Calu3 (cell line): ENCODE measurements at places on chromosomes 6 and 20.

DNA sequence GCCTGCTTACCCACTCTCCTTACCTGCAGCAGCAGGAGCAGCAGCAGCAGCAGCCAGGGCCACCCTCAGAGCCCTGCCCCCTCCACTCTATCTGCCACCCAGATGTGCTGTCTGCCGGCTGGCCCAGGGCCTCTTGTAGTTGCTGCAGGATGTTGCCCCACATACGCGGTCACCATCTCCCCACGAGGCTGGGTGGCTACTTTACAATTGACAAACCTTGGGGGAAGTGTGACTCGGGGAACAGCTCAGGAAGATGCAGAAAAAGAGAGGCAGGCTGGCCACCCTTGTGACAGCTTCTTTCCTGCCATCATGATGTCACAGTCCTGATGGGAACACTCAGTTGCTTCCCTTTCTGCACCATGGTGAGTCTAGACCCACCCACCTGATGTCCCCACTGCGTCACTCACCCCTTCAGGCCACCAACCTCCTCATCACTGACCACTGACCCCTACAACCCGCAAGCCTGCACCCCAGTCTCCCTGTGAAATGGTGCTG, 14.5 kb downstream of the TREM1 start:
- DNase-seq = no peak

DNA sequence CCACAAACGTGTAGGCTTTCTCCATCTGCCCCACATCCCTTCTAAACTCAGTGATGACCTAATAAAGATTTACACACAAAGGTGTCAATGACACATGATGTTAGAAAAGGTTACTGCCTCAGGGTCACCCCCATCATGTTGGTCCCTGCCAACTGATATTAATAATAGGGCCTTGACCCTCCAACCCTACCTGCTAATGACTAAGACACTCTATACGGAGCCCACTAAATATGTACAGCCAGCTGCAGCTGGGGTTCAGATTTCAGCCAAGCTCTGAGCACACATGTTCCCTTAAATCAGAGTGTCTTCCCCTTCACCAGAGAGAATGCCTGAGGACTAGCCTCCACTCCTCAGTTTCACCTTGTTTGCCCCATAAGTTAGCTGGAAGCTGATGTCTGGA, 67.4 kb upstream of the SNRPB2 start:
- DNase-seq = no peak

DNA sequence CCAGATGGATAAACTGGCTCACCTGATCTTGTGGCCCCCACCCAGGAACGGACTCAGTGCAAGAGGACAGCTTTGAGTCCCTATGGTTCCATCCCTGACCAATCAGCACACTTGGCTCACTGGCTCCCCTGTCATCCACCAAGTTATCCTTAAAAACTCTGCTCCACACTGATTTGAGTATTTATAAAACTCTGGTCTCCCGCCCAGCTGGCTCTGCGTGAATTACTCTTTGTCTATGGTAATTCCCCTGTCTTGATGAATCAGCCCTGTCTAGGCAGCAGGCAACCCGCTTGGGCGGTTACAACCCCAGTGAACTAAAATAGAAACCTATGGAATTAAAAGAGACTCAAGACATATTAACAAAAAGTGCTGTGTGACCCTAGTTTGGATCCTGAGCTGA, 38.1 kb upstream of the CD83 start:
- peak; percentile 18 for DNase-seq

GRCh38 chr6:89564752-89565427, 73.7 kb downstream of the LYRM2 start:
- no peak for DNase-seq

DNA sequence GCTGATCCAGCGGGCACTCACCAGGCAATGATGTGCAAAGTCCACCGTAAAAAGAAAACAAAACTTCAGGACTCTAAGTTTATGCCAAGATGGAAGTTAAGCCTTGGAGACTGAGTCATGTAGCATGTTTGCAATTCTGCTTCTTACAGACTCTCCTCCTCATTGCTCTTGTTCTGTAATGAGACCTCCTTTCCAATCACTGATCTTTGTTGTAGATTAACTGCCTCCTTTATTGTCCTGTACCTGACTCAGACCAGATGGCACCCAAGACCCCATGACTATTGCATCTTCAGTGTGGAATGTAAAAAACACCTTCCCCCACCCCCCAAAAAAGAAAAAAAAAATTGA, 11.2 kb downstream of the NEU1 start:
- DNase-seq = no peak

DNA sequence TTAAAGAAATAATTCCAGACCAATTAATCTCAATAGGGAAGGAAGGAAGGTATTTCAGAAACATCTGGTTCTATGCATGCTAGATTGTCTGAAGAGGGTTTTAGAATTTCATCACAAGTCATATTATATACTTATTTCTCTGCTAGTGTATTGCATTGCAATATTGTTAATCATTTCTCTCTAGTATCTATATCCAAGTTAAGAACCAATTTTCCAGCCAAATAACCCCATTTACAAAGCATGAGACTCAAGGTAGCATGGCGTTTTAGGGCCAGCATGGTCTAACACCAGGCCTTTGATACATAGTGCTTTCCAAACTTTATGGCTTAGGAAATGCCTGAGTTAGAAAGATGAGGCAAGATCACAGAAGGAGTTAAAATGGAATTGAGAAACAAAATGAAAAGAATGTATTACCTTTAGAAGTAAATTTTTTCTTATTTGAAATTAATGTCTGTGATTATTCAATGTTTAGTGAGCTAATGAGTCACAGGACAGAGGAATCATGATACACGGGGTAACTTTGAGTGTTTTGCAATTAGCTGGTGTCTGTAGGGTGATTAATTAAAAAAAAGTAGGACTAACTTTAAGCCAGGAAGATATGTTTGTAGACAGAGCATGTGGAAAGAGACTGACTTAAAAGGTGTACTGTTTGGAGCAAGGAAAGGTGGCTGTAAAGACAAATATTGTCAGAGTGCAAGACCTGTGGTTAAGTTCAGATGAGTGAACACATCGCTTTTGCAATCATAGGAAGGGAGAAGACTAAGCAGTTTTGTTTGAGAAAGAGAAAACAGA, 1006.2 kb upstream of the CITED2 start:
- DNase-seq = no peak

DNA sequence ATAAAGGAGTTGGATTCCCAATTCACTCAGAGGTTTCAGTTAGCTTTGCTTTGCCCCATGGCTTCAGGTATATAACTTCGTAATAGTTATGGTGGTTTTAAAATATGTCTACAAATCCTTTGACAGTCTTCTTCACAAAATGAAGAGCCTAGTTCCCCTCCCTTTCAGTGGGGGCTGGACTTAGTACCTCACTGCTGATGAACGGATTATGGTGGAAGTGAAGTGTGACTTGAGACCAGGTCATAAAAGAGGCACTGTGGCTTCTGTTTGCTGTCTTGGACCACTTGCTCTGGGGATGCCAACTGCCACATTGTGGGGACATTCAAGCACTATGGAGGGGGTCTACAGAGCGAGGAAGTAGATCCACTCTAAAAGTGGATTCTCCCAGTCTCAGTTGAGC, 47.5 kb upstream of the NUP153 start:
- DNase-seq = no peak

- no peak for DNase-seq
Measured at GRCh38 chr6:32685603-32686002, 19.1 kb upstream of the HLA-DQB1 start.

GRCh38 chr6:132490024-132490423, 22.9 kb downstream of the STX7 start:
- DNase-seq = no peak

DNA sequence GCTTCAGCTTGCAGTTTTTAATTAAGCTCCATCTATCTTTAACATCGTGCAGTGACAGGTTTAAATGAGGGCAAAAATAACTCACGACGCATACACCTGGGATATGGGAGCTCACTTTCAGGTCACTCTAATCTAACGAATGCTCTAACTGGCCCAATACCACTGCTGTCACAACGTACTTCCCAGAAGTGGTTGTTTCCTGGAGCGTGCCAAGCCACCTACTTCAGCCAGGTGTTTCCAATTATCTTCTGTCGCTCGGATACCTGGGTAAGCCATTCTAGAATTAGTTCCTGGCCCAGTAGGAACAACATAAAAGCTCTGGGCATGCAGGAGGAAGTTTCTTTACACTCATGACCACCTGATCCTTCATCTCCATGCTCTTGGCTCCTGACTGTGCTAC, 147.4 kb downstream of the FOXC1 start:
- DNase-seq = no peak

DNA sequence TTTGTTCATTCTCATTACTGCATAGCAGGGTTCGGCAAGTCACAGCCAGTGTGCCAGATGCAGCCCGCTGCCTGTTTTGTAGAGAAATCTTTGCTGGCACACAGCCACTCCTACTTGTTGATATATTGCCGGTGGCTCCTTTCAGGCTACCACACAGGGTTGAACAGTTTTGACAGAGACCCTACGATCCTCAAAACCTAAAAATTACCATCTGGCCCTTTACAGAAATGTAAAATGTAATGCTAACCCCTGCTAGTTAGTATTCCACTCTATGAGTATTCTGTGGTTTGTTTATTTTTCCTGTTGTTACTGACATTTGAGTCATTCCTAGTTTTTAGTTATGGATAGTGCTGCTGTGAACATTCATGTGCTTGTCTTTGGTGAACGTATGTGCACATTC, 11.5 kb downstream of the DHX35 start:
- DNase-seq = no peak

DNA sequence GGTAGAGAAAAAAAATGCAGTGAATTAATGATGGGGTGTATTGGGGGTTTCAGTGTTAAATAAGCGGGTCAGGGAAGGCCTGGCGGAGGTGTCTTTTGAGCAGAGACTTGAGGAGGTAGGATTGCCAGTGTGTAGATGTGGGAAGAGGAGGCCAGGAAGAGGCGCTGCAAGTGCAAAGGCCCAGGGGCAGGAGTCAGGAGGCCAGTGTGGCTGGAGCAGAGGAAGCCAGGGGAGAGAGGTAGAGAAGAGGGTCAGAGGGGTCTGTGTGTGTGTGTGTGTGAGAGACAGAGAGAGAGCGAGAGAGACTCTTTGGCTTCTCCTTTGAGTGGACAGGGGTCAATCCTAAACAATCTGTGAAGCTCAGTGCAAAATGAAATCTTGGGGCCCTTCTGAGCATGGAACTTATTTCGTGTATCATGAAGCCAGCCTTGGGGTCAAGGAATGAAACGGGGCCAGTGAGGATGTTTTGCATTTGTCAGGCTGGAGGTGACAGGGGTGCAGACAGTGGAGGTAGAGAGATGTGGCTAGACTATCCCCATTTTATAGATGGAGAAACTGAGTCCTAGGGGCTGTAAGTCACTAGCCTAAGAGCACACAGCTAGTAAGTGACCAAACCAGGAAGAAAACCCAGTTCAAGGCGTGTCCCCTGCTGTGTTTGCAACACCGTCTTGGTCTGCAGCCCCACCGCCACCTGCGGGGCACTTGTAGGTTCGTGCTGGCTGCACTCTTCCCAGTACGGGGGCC, 9.7 kb upstream of the IP6K3 start:
- DNase-seq = no peak

DNA sequence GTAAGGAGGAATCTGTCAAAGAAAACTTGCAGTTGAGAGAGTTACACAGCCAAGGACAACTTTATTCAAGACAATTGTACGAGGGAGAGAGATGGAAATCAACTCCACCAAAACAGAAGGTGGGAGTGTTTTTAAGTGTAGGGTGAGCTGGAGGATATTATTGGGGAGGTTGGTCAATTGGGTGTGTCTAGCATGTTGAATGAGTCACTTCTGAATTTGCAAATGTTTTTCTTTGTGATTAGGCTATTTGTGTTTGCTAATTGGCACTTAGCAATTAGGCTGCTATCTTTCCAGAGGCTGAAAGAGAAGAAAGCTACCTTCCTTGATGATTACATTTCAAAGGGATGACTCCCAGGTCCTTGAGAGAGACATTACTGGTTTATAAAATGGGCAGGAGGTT, 441.1 kb downstream of the MEI4 start:
- DNase-seq = no peak

GRCh38 chr20:36850759-36851158, 25.2 kb upstream of the TLDC2 start:
- DNase-seq = no peak

- no peak for DNase-seq
Measured at GRCh38 chr6:89789980-89790379, 29.6 kb downstream of the MDN1 start.

GRCh38 chr6:158999154-158999665, 792 bp downstream of the RSPH3 start:
- no peak for DNase-seq

- no peak for DNase-seq
Measured at GRCh38 chr6:49743429-49743828, 759 bp downstream of the CRISP3 start.

DNA sequence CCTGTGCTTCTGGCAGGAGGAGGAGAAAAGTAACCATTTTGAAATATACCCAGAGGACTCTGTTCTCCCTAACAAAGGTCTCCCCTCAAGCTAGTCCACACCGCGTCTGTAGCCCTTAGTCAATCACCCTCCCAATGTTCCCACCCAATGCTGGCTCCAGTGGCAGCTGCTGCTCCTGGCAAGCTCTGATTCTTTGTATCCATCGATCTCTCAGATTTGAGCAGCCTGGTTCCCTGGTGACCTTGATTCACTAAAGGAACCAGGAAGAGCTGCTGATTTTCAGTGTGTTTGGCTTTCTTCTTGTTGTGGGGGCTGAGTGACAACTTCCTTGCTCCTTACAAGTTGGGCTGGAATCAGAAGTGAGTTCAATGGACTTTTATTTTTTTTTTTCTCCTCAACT, 68.5 kb downstream of the FOXC1 start:
- peak; percentile 24 for DNase-seq

DNA sequence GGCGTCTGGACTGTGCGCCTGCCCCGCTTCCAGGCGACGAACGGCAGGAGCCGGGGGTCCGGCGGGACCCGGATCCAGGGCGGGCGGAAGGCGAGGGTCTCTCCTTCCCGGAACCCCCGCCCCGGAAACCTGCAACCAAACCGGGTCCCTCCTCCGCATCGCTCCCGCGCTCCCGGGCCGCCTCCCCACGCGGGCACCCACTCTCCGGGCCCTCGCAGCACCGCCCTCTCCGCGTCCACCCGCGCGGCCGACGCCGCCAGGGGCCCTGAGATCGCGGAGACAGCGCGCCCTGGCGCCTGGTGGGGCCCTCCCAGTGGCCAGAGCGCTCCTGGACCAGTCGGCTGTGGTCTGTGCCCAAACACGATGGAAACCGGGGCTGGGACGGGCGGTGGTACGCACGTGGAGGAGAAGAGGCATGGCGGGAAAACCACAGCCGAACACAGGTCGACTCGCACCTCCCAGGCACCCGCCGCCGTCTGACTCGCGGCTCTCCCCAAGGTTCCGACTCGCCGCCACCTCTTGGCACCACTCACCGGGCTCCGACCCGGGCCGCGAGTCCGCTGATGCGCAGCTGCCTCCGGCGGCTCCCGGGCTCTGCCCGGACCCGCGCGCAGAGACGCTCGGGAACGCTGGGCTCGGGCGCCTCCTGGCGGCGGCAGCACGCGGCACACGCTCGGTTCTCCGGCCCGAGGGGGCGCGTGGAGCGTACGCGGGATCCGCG, 7.9 kb downstream of the NKX2-2 start:
- DNase-seq = peak; percentile 13

DNA sequence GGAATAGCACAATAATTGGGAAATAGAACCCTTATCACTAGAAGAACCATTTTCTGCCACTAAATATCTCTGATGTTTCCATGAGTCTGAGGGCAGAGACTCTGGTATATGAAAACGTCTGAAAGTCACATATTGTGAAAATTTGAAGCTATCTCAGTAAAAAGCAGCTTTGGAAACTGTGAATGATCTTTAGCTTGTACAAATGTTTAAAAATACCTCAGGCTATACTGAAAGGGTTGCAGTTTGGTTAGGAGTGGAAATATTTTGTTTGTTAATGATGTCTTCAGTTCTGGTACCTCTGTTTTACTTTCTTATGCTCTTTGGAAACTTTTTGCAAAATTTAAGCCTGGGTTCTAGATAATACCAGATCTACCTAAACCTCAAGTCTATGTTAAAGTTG, 135.0 kb downstream of the SLC16A10 start:
- no peak for DNase-seq

GRCh38 chr6:136524936-136525413, 25.2 kb downstream of the MAP7 start:
- no peak for DNase-seq
